ENCODE measurements at places on chromosomes 7 and 10.

DNA sequence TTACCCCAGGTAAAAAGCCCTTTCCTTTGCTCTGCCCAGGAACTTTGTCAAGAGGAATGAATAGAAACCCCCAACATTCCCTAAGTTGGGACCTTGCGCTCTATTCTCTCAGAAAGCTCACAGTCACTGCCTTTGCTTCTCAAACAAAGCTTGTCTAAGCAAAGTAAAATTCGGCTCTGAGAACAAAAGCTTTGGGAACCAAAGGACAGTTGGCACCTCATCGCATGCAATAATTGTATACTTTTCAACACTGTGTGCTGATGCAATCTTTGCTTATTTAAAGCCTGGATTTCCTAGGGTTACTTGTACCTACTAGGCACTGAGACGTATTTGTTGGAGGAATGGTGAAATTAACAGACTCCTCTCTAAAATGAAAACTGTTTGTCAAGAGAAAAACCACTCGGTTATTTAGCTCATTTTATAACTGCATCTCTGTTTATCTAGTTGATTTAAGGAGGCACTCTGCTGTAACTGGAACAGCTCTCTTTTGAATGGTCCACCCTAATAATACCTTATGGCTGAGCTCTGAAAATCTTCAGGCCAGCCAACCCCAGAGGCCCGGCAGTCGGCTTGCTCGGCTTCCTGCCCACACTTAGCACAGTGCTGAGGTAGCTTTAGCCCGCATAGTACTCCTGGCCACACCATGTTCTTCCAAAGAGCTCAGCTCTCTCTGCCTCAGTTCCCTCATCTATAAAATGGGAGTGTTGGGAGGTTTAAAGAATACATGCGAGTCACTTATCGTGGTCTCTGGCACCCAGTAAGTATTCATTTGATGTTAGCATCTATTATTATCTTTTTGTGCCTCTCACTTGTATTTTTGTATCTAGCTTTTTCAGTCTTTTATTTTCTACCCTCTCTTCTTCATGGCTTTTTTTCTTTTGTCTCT is 80.2 kb upstream of the PRR15 start:
- DNase-seq: no peak

GRCh38 chr10:3898821-3899220 is 113.8 kb upstream of the KLF6 start:
- no peak for DNase-seq

- DNase-seq: no peak
Observed at GRCh38 chr7:137983323-137984008, 18.4 kb downstream of the CREB3L2 start.

DNA sequence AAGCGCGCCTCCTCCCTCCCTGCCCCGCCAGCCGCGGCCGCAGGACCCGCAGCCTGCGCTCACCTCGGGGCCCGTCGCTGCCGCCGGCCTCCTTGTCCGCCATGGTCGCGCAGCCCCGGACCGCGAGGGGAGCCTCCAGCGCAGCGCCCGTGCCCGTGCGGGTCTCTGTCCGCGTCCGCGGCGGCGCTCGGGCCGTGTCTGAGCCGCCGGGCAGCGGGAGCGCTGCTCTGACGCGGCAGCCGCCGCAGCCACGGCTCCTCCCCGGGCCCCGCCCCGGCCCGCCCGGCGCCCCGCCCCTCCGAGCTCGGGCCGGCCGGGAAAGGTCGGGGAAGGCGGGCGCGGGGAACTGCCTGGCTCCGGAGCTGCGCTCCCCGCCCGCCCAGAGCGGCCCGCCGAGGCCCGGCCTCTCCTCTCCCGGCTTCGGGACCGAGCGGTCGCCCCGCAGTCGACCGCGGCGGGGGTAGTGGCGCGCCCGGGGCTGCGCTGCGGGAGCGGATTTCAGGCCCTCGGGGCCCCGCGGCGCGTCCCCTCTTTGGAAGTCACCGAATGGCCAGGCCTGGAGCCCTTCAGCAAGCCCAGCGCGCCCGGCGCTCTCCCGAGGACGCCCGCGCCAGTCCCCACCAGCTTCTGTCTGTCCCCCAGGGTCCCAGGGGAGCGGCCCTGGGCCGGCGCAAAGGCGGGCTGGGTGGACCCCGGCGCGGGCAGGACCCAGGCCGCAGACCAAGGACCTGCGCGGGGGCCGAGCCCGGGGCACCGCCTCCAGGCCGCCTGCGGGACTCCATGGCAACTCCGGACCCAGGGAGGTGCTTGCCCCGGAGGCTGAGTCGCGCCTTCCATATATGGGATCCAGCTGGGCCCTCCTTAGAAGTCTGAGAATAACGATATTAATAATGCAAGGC is at the start of gene HSPA12A:
Gene HSPA12A, minus strand, starts transcription at position 200 of the 899 bp plus-strand sequence. Its CDS starts 97 bp downstream, at position 103.
- DNase-seq: peak; percentile 71

GRCh38 chr10:79493806-79494205 is 18.5 kb upstream of the EIF5AL1 start:
- no peak for DNase-seq

- DNase-seq: no peak
Observed at GRCh38 chr10:58054881-58055280, 212.8 kb downstream of the IPMK start.

DNA sequence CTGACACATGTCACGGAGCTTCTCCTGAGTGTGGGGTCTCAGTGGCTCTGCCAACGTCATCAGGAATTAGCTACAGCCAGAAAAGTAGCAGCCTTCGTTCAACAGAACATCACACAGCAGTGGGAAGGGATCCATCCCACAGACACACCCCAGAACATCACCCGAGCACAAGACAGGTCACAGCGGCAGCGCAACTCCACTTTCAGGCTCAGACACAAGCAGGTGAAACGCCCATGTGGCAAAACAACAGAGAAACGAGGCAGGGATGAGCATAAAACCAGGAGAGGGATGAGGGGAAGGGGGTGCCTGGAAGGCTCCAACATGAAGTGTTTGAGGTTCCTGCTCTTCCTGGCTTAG is 44.8 kb downstream of the CAMK2B start:
- no peak for DNase-seq

GRCh38 chr10:132421847-132422751 is 25.1 kb downstream of the PWWP2B start:
- DNase-seq: no peak

DNA sequence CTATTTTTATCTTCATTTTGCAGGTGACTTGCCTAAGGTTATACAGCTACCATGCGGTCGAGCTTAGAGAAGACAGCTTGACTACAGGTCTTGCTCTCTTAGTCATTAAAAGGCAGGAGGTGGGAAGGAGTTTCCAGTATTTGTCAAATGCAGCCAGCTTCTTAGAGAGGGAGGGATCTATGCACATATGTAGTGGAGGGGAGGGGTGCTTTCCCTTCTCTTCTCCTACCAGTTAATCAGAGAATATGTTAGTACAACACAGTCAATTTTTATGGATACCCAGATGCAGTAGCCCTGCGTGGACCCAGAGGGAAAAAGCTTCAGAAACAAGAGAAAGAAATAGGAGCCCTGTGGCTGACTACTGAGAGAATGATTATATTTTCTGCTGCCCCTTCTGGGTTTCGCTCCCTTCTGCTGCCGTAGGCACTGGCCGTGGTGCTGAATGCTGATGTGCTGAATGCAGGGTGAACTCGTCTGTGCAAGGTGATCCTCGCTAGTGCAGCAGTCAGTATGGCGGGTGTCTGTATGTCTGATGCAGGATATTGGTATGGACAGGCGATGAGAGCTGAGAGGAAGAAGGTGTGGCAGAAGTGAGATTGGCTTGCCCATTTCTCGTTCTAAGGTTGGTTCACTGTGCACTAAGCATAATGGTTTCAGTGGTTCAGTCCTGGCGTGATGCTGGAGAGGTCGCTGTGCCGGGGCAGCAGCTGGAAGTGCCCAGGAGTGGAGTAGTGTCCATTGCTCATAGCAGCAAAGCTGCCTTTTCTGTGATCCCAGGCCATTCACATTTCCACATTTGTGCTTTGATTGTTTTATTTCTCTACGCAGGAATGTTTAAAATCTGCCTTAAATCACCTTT is 189.2 kb upstream of the PODXL start:
- DNase-seq: peak; percentile 65

- peak; percentile 77 for DNase-seq
Observed at GRCh38 chr10:76036111-76036940, 604.9 kb downstream of the LRMDA start.

DNA sequence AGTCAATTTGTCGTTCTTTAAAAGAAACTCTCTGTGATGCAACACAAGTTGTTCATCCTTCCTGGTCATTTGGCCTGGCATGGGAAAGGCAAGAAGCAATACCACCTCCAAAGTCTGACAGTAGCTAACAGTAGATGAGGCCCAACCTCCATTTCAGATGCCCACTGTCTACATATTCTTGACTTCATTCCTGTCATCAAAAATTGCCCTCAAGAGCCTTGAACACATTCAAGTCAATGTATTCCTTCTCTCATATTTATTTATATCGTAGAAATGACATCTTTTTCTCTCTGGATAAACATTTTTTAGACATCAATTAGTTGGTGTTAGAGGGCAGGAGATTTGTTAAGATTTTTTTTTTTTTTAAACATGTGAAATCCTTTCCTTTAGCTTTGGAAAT is 33.7 kb downstream of the ABLIM1 start:
- no peak for DNase-seq

GRCh38 chr7:133572087-133572486 is 319.2 kb downstream of the EXOC4 start:
- no peak for DNase-seq

GRCh38 chr10:129864601-129865126 is 99.4 kb downstream of the EBF3 start:
- no peak for DNase-seq

GRCh38 chr7:106111655-106112117 is 426 bp downstream of the SYPL1 start:
- no peak for DNase-seq

DNA sequence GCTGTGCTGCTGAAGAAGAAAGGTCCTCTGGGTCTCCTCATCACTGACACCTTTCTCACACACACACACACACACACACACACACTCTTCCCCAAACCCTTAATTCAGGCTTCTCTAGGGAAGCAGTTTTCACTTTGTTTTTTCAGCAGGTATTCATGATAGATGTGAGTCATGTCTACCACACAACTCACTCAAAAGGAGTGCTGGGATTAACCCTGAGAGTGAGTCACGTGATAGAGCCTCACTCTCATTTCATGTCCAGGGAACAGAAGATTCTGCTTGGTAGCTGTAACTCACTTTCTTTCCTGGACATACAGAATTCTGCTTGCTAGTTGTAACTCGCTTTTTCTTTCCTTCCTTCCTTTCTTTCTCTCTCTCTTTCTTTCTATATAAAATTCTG is 45.4 kb downstream of the VIM start:
- no peak for DNase-seq

DNA sequence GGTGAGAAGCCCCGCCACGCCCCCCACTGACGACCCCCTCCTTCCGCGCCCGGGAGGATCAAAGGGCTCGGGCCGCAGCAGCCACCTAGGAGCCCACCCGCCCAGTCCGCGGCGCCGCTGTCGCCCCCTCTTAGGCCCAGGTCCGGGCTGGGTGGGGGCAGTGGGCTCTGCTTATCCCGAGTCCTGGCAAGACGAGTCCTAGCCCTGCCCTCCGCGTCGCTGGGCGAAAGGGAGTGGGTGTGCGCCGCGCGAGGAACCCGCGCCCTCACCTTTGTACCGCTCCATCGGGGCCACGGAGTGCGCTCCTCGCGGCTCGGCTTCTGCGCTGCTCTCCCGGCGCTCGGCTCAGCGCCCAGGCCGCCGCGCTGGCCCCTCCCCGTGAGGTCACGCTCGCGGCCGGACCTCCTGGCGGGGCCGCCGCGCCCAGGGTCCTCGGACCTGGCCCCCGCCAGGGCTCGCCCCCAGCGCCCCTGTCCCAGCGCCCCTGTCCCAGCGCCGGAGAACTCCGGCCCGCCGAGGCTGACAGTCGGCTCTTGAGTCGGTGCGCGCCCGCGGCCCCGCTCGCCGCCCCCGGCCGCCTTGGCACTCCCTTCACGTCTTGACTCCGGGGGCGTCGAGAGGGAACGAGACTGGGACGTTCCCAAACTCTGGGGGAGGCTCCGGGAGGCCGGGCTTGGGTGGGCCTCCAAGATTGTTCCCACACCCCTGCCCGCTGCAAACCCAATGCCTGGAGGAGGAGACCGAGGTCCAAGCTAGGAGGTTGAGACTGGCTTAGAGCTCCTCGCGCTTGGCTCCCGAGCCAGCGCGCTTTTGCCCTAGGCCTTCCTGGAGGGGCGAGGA is at the start of gene AFAP1L2:
Gene AFAP1L2, minus strand, starts transcription at position 332 of the 840 bp plus-strand sequence. Its CDS starts 47 bp downstream, at position 285.
- peak; percentile 13 for DNase-seq

DNA sequence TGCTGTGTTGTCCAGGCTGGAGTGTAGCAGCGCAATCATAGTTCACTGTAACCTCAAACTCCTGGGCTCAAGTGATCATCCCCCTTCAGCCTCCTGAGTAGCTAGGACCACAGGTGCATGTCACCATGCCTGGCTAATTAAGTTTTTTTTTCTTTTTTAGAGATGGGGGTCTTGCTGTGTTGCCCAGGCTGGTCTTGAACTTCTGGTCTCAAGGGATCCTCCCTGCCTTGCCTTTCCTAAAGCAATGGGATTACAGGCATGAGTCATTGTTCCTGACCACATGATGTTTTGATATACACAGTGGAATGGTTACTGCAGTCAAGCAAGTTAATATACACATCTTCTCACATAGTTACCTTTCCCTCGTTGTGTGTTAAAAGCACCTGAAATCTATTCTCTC is 140.3 kb downstream of the GPR85 start:
- no peak for DNase-seq

GRCh38 chr7:64888901-64889685 is 14.0 kb upstream of the ZNF273 start:
- no peak for DNase-seq

DNA sequence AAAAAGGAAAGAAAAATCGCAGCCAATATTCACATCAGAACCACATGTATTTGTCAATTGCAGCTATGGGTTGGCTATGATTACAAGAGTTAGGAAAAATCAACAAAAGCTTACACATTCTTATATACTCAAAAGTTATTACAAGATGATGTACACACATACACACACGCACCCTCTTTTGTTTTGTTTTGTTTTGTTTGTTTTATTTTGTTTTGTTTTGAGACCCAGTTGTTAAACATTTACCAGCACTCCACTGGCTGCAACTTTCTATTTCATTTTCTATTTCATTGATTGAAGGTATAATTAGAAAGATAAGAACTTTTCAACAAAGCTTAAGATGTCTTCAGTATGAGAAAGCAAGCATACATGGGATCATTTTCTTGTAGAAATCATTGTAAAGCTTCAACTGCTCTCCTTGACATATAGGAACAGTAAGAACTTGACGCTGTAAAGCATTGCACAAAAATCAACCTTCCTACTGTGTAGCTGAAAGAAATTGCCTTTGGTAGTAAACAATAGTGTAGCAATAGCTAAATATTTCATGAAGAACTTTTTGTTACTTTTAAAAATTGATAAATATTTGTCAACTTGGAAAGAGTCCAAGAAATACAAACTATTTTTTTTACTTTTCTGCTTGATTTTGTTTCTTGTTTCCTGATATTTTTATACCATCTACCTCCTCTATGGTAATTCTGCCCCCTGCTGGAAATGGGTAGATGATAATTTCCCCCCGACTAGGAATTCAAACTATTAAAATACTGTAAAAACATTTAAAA is 205.9 kb downstream of the MBL2 start:
- no peak for DNase-seq

DNA sequence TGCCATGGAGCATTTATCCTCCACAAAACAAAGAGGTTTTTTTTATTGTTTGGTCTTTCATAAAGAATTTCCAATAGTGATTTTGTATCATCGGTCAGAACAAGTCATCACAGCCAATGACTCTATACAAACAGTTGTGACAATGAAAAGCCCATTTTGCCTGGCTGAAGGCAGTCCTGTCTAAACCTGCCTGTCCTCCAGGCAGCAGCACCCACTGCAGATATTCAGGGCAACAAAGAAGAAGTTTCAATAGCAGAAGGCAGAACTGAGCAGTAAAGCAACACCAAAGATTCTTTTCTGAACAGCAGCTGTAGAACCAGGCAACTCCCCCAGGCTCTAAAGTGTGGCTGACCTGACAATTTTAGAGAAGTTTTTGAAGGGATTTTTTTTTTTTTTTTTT is 169.4 kb downstream of the FGFR2 start:
- no peak for DNase-seq

Data from neural crest cell (in vitro differentiated cells).